Fibroblast of skin of right biceps (primary cell): ENCODE measurements at places on chromosomes 5 and 9.

- no peak for DNase-seq
Measured at GRCh38 chr5:39055768-39056398, 18.3 kb downstream of the RICTOR start.

- DNase-seq = no peak
Measured at GRCh38 chr5:168013546-168013945, 277.9 kb upstream of the WWC1 start.

GRCh38 chr9:31136524-31136923, 1247.9 kb upstream of the ACO1 start:
- no peak for DNase-seq

DNA sequence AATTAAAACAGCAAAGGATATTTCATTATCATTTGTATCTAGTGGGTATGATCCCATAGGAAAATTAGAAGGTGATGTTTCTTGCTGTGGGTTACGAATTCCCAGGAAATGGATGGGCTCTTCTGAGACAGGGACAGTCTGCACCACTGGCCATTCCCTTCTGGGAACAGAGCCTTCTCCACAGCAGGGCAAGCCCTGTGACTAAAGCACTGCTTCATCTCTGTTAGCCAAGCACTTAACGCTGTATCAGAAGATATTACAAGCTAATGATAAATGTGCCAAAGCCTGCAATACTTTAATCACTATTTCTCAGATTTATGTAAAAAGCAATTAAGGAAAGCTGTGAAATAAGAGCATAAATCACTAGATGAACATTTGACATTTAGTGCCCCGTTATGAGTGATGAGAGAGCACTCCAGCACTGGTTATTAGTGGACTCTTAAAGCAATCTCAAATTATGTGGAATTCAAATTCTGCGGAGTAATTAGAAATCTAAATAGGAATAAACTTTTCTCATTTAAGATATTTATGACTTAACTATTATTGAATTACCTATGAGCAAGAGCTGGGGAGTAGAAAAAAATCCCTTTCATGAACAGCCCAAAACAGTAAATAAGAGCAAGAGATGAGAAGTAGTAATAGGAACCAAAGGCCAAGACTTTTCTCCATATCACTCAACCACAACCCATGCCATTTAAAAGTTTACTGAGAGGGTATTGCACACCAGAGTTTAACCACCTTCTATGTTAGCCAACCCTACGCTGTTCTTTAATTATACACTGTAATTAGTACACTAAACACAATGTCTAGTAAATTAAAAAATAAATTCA, 49.2 kb downstream of the FAM240B start:
- no peak for DNase-seq

DNA sequence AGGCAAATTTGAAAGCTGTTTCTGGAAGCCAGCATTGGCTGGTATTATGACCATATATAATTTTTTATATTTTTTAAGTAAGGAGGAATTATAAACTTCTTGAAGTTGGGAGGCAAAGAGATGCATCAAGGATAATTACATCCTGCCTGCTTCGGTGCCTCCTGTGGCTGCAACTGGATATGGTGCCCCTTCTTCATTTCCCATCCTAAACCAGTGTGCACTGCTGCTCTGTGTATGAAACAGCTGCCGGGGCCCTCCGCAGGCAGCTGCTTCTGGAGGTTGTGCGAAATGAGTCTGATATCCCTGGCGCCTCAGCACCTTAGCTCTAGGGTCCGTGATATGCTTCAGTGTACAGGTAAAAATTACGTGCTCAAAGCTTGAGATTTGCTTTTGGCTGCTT, 304.2 kb downstream of the ENC1 start:
- DNase-seq = no peak
